ENCODE measurements at places on chromosomes 13 and 19. TPM values are rescaled to one million over a fixed set of nuclear protein-coding genes. Genes with fewer than 3 reads are reported as not detected.
A peak's percentile ranks its signal among the peaks of the same experiment; 100 is the strongest.

TRPC4 gene
- 8.3 TPM for total RNA-seq

GRCh38 chr19:17932485-17933338 is at the start of gene CCDC124:
Gene CCDC124, plus strand, starts transcription at chr19:17933015. Its CDS starts 3,406 bp downstream, at chr19:17936421.
- H3K36me3 ChIP-seq, result no peaks in the 10 kb centered on the region
- peak within 1 kb of the TSS; percentile 87 for H3K27ac ChIP-seq
- H3K4me1 ChIP-seq, result peaks cover 25% of the 10 kb centered on the region
- no peaks in the 10 kb centered on the region for H3K27me3 ChIP-seq
- no peak for DNase-seq

DNA sequence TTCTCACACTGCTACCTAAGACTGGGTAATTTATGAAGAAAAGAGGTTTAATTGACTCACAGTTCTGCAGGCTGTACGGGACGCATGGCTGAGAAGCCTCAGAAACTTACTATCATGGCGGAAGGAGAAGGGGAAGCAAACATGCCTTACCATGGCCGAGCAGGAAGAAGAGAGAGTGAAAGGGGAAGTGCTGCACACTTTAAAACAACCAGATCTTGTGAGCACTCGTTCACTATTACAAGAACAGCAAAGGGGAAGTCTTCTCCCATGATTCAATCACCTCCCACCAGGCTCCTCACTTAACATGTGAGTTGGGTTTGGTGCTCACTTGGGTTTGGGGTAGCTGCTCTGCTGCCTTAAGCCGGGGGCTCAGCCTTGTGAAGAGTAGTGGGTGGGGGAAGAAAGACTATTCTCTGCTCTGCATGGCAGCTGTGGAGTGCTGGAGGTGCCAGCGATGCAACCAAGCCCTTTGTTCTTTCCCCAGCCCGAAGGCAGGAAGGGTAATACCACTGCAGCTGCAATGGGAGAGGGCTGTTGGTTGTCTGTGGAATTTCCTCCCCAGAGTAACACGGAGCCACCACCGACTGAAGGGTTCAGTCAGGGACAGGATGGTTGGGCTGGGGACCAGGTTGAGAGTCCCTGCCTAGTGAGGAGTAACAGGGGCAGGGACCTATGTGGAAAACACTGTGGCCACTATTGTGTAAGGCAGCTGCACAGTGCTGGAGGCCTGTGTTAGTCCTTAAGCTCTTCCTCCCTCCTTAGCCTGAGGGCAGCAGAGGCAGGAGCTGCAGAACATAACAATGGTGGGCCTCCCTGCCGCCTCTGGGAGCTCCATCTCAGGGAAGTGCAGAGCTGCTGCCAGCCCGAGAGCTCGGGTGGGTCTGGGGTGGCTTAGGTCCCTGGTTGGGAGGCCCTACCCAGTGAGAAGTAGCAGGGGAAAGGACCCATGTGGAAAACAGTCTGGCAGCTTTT is 1262.5 kb downstream of the EFNB2 start:
- H3K4me3 ChIP-seq, result no peak overlapping the region
- DNase-seq, result no peak
- no peaks in the 10 kb centered on the region for H3K36me3 ChIP-seq
- H3K27ac ChIP-seq, result no peak overlapping the region

DNA sequence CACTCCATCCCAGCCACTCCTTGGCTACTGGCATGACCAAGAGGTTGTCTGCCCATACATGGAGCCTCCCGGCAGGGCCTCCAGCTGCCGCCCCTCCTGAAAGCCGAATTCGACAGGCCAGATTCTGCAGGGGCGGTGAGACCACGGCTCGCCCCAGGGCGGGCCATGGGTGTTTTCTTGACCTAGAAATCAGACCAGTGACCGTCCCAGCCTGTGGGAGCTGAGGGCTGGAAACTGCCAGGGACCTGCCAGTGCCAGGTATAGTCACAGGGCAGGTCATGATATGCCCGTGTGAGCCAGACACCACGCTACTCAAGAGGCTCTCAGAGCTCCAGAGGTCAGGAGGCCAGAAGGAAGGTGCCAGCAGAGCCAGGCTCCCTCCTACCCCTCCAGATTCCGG is 16.8 kb downstream of the DAPK3 start:
- no peaks in the 10 kb centered on the region for H3K27me3 ChIP-seq

POSTN gene
- total RNA-seq, result 60.9 TPM

SIGLEC12 gene
- total RNA-seq, result not detected

- no peak overlapping the region for H3K4me3 ChIP-seq
- DNase-seq, result no peak
- H3K36me3 ChIP-seq, result no peaks in the 10 kb centered on the region
- no peaks in the 10 kb centered on the region for H3K27me3 ChIP-seq
Observed at GRCh38 chr13:85503797-85504196, 295.4 kb downstream of the SLITRK6 start.

- no peak for DNase-seq
- H3K27ac ChIP-seq, result peak overlapping the region; percentile 85
- no peaks in the 10 kb centered on the region for H3K27me3 ChIP-seq
- H3K4me3 ChIP-seq, result peak overlapping the region; percentile 67
- no peaks in the 10 kb centered on the region for H3K36me3 ChIP-seq
Observed at GRCh38 chr13:49494645-49495044, 1.1 kb upstream of the PHF11 start.

- H3K36me3 ChIP-seq, result no peaks in the 10 kb centered on the region
- H3K27ac ChIP-seq, result peak overlapping the region; percentile 21
- H3K4me3 ChIP-seq, result no peak overlapping the region
- H3K4me1 ChIP-seq, result peaks cover 18% of the 10 kb centered on the region
- no peaks in the 10 kb centered on the region for H3K27me3 ChIP-seq
Observed at GRCh38 chr13:34748073-34748472, 194.0 kb upstream of the NBEA start.

GRCh38 chr13:44230071-44230470 is 143.6 kb upstream of the SERP2 start:
- H3K27ac ChIP-seq, result no peak overlapping the region
- peaks cover 37% of the 10 kb centered on the region for H3K4me1 ChIP-seq
- no peak for DNase-seq
- H3K36me3 ChIP-seq, result no peaks in the 10 kb centered on the region
- no peak overlapping the region for H3K4me3 ChIP-seq
- H3K27me3 ChIP-seq, result no peaks in the 10 kb centered on the region

RAB4B gene
- 22.3 TPM for total RNA-seq

DNA sequence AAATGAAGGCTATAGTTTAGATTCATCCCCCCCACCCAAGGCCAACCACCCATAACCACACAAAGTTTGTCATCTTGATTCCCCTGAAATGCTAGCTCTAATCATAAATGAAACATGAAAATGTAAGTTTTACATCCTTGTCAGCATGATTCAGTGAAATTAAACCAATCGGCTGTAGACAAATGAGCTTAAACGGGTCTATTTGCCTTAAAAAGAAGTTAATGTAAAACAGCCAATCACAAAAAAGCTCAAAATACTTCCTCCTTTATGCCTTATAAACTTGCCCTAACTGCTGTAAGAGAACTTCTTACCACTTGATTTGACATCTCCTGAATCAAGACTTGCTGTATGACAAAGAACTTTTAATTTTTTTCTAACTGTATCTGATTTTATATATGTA is 34.5 kb upstream of the MRI1 start:
- peaks cover 4% of the 10 kb centered on the region for H3K36me3 ChIP-seq
- peak overlapping the region; percentile 98 for H3K27ac ChIP-seq
- DNase-seq, result no peak
- no peaks in the 10 kb centered on the region for H3K27me3 ChIP-seq

LSM4 gene
- total RNA-seq, result 54.3 TPM

MBD3L3 gene
- not detected for total RNA-seq

- no peaks in the 10 kb centered on the region for H3K36me3 ChIP-seq
- H3K27me3 ChIP-seq, result no peaks in the 10 kb centered on the region
- DNase-seq, result no peak
- no peaks in the 10 kb centered on the region for H3K4me1 ChIP-seq
Observed at GRCh38 chr19:33580026-33580644, 41.6 kb upstream of the CHST8 start.

CPB2 gene
- not detected for total RNA-seq

Data from vagina (tissue), 2 donors.